ENCODE measurements at places on chromosomes 2 and 18.

DNA sequence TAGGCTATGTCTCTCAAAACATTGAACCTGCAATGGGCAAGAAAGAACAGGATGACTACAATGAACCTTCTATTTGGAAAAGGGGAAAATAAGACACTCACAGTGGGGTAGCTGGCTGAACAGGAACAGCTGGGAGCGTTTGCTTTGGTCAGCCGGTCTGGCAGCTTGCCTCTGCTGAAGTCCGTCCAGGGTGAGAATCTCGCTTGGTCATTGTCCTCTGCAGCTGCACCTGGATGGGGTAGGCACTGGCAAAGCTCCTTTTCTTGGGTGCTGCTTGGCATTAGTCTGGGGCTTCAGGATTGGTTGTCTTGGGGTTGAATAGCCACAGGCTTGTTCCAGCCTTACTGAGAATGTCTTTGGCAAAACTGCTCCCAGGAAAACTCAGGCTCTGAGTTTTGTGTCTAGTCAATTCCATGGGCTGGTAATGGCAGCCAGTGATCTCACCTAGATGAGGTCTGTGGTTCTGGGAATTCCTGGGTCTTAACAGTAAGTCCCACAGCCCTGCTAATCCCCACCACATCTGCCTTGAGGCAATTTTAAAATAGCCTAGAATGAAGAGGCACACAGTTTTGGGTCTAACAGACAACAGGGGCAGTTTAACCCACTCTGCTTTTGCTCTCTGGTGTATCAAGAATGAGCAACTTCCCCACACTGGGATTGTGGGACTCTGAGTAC, 13.4 kb downstream of the NEDD4L start:
- no peak for DNase-seq

DNA sequence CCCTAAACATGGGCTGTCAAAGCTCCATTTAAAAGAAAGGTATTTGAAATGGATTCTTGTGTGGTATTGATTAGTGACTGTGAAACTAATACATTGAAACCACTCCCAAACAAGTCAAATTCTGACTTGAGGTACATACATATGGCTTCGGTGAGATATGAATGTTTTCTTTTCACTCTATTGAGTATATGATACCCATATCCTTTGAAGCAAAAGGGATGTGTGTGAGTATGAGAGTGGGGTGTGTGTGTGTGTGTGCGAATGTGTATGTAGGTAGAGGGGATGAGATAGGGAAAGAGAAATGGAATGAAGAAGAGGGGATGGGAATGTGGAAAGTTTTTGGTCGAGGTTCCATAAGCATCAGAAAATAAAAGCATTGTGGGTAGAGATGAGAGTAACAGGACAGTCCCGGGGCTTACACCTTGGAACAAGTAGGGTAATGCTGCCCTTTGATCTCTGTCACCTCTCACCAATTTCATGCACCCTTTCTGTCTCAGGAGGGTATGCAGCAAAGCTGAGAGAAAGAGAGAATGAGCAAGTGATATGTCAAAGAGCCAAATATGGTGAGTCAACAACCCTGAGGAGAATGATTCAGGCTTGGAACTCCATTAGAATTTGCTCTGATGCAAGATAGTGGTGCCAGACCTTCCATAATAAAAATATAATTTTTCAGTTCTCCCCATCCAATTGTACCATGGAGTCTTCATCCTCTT, 64.0 kb upstream of the ZEB2 start:
- no peak for DNase-seq

DNA sequence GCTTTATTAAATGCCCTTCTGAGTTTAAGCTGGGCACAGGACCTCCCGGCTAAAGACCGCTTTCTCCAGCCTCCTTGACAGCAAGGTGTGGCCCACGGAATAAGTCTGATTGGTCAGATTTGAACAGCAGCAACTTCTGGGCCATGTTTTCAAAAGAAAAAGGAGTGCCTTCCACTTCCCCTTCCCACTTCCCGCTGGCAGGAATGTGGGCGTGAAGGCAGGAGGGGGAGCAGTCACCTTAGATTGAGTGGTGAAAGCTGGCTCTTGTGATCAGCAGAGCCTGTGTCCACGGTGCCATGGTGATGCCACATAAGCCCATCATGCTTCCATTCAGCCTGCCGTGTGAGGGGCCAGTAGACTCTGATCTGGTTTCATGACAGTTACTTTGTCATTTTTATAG, 136.6 kb upstream of the GLI2 start:
- DNase-seq: no peak

GRCh38 chr2:173986805-173987204, 21.6 kb upstream of the SP3 start:
- no peak for DNase-seq

- DNase-seq: no peak
Observed at GRCh38 chr2:145841973-145842372, 1322.1 kb upstream of the ZEB2 start.

GRCh38 chr18:74562775-74563174, 28.5 kb downstream of the CNDP1 start:
- DNase-seq: no peak

DNA sequence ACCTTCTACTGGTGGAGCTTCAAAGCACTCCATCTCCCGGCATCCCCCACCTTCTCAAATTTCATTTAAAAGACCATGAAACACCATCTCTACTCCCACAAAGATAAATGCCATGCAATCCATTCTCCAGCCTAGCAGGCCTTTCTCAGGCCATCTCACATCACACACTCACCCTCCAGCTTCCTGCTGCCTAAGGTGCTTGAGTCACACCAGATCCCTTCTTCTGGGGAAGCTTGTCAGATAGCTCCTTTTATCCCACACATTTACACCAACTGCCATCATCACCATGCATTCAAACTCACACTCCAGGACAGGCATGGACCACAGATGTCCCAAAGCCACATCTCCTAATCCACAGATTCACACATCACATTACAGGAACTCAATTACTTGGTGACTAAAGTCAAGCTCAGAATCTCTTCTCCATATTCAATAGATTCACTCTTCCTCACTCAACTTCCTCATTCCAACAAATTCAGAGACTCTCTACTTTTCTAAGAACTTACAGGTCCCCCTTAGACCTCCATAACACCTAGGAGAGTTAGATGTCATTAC, 292.5 kb downstream of the TNS1 start:
- no peak for DNase-seq

- DNase-seq: no peak
Observed at GRCh38 chr2:200302940-200303727, 3.4 kb upstream of the SPATS2L start.

- DNase-seq: no peak
Observed at GRCh38 chr2:166238176-166238575, 110.4 kb upstream of the SCN1A start.

GRCh38 chr2:18171191-18172139, 293.0 kb downstream of the KCNS3 start:
- no peak for DNase-seq

DNA sequence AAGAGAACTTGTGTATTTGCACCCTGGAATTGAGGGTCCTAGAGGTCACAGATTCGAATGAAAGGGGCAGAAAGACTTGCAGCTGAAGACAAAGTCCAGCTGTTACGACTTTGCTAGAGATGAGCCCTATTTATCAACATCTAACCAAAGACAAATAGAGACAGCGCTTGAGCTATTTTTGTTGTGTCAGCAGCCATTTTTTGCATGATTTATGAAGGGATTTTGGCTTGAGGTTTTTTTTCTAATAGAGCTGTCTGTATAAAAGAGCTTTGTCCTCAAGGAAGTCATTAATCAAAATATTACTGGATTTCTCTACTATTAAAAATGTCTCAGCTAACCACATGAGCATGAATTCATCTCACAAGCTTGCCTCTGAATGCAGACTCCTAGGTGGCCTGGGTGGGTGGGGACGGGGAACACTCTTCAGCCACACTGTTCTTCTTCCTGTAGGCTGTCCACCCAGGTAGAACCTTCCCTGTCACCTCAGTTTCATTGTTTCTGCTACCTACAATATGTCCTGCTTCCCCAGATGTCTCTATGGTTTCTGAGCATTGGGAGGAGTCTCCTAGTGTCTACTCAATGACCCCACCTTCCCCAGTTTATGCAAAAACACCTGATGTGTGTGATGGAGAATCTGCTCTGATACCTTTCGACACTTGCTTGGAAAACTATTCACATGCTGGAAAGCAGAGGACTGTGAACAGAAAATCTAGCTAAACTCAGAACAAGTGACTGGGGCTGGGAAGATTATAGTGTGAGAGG, 7.2 kb upstream of the CD226 start:
- DNase-seq: no peak

- DNase-seq: no peak
Observed at GRCh38 chr2:32806857-32807256, 139.9 kb upstream of the LTBP1 start.

- DNase-seq: no peak
Observed at GRCh38 chr2:52879561-52879960, 888.0 kb upstream of the CHAC2 start.

GRCh38 chr2:44055229-44055628, 59.4 kb upstream of the LRPPRC start:
- DNase-seq: no peak

DNA sequence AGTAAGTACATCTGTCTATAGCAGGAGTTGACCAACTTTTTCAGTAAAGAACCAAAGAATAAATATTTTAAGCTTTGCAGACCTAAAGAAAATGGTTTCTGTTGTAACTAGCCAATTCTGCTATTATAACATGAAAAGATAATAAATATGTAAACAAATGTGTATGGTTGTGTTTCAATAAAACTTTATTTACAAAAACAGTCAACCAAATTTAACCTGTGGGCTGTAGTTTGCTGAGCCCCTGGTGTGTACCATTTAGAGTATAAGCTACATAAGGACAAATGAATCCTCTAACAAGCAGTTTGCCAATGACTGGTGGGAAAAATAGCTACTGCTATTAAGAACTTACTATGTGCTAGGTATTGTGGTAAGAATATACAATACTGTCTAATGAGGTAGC, 79.4 kb downstream of the MAIP1 start:
- no peak for DNase-seq

- DNase-seq: no peak
Observed at GRCh38 chr2:79596403-79596802, 83.6 kb downstream of the CTNNA2 start.

GRCh38 chr18:60905699-60906098, 427.5 kb upstream of the CDH20 start:
- DNase-seq: no peak

- no peak for DNase-seq
Observed at GRCh38 chr2:10064932-10065772, 15.1 kb downstream of the CYS1 start.

GRCh38 chr18:3397786-3398185, 52.2 kb upstream of the TGIF1 start:
- DNase-seq: no peak

Data from NCI-H1105 treated with DMSO at 0.1 percent for 48 hours (cell line).